ENCODE measurements at places on chromosomes 11 and 22.

DNA sequence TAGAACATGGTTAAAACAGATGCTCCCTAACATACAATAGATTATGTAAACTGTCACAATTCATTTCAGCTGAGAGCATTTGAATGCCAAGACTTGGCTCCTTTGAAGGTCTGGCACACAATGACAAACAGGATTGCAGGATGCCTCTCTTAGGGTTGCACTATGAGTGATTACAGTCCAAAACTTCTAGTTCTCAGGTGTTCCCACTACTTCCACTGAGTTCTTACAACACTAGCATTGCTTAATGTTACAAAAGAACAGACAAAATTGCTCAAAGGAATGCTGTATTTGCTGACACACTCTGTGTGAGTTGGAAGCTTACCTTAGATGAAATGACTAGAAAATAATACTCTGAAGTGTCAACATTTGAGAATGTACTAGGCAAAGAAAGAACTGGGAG lies 2413.8 kb upstream of the RAG2 start:
- DNase-seq: no peak

- DNase-seq: no peak
These were observed 25.6 kb downstream of the PGA5 start for GRCh38 chr11:61266602-61267001.

- DNase-seq: no peak
These were observed 50.7 kb upstream of the CD44 start for GRCh38 chr11:35088226-35088625.

DNA sequence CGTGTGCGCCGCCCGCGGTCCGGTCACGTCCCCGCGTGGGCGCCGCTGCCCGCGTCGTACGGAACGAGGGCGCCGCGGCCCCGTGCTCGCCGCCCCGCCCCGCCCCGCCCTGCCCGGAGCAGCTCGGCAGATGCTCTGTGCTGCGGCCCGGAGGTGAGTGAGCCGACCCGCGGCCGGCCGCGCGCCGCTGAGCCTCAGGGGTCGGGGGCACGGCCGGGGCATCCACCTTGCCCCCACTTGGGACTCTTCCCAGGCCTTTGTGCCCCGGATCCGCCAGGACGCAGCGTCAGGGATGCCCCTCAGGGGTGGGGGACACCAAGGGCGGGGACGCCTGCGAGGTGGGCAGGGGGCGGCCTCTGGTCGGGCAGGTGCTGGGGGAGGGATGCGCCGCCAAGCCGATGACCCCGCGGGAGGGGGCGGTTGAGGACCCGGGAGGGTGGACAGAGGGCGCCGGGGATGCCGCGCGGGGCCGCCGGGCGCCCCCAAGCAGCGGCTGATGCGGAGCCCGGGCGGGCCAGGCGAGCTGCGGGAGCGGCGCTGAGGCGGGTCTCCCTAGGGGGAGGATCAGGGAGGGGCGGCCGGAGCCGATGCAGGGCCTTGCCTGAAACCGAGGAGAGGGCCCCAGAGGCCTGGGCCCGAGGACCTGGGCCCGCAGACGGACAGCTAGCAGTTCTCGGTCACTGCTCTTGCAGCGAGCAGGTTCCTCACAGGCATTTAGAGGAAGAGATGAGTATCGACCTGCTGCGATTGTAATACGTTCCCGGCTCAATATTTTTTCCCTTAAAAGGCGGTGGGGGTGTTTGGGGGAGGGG lies at the start of gene GNAZ:
Gene GNAZ (plus strand): TSS at position 102 of the 812 bp plus-strand sequence. CDS start 25,177 bp downstream, outside the sequence.
- no peak for DNase-seq

DNA sequence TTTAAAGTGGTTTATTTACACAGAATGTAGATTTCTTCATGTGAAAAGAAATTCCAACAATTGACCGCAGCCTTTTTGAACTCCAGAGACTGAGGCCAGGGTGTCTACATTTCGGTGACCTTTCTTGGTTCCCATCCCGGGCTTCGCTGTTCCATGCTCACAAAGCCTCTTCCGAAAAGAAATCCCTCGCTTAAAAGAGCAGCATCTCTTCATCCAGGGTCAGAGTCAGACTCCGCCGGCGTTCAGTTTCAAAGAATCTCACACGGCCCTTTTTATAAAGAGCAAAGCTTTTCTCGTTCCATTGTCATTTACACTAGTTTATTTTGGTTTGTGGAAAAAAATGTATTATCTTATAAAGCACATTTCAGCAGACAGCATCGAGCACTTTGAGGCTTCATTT lies 530.6 kb upstream of the B3GAT1 start:
- DNase-seq: no peak

- DNase-seq: no peak
These were observed 70.8 kb upstream of the PITPNB start for GRCh38 chr22:27989758-27990450.

DNA sequence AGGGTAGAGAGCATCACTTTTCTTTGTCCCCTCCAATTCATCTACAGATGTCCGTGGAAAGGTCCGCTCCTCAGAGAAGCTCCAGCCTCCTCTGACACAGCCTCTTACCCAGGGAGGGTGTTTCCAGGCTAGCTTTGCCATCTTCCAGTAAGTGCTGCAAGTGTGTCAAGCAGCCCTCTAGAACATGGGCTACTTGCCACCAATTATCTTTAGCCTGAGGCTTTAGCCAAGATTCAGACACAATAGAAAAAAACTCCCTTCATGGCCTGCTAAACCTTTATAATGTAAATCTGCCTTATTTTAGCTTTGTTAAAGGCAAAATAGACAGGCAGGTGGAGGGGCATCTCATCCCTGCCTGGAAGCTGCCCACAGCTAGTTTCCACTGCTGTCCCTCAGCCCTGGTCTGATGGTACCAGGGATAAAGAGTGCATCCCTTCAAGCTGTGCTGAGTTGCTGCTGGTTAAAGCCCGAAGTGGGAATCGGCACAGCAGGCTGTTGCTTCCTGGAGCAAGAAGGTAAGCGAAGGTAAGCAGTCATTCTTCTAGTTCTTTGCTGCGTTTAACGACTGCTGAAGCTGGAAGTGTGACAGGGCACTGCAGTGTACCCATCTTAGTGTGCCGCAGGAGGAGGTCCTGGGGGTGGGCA lies 190.1 kb upstream of the E2F8 start:
- DNase-seq: no peak

GRCh38 chr11:35911616-35912165 lies 32.2 kb upstream of the LDLRAD3 start:
- no peak for DNase-seq

- no peak for DNase-seq
These were observed 10.8 kb upstream of the KCNJ11 start for GRCh38 chr11:17399236-17399635.

- no peak for DNase-seq
These were observed 153.3 kb downstream of the SWAP70 start for GRCh38 chr11:9817191-9817590.

GRCh38 chr11:35750981-35751663 lies 88.5 kb downstream of the TRIM44 start:
- DNase-seq: no peak

DNA sequence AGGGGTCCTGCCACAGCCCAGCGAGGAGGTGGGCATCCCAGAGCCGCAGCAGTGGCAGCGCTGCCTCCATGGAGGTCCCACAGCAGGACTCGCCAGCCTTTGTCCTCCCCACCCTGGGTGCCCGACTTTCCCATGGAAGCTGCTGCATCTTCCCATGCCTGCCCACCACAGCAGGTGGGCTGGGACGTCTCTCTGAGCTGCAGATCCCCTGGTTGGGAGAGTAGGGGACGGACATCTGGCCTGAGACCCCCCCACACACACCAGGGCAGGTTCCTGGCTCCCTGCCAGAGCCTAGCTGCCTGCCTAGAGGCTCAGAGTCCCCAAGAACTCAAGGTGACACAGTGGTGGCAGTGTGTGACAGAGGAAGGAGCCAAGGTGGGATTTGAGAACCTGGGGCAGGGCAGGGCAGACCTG lies 21.5 kb upstream of the PRR5 start:
- no peak for DNase-seq

DNA sequence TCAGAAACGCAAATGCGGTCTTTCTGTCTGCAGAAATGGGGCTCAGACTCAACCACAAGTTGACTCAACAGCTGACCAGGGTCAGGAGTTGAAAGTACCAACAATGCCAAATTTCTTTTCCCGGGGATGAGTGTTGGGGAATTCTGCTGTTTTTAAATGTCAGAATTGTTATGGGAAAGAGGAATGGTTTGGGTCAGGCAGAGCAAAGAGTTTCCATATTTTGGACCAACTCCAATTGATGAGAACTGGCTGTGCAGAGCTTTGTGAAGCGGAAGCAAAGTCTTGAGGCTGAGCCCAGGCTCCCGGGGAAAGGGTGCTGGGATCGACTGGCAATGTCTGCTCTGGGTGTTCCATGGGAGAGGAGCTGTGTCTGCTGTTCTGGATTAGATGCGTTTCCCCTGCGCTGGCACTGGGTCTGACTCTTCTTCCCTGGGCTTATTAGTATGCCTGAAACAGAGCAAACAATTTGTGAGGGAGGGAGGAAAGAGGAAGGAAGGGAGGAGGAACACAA lies 36.2 kb downstream of the TXN2 start:
- no peak for DNase-seq

DNA sequence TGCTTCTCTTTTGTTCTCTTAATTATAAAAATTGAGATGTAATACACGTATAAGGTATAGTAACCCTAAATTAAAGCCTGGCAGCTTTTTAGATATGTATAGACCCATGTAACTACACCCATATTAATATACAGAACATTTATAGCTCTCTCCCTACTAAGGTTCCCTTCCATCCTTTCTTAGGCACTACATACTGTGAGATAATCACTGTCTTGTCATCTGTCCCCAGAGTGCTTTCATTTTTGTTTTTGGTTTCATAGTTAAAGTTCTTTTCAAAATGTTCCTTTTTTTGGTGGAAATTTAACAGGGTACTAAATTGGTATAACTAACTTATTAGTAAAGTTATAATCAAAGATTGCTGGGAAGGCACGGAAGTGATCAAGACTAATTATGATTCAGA lies 49.2 kb downstream of the MTMR3 start:
- no peak for DNase-seq

- DNase-seq: no peak
These were observed 639 bp downstream of the CRY2 start for GRCh38 chr11:45847911-45848316.

DNA sequence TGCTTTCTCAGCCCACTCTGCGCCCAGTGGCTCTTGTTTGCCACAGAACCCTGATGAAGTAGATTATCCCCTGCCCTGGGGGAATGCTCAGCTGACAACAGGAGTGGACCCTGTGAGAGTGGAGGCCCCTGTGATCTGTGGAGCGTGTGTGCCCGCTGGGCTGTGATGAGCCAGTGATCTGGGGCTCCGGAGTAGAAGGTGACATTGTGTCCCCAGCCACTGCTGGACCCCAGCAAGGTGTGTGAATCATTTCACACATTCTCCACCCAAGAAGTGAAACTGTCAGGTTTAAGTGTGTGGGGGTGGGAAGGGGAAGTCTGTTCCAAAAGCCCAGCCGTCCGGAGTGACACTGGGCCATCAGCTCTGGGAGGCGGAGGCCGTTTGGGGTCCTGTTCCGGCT lies 33.1 kb upstream of the GRAMD4 start:
- DNase-seq: no peak

DNA sequence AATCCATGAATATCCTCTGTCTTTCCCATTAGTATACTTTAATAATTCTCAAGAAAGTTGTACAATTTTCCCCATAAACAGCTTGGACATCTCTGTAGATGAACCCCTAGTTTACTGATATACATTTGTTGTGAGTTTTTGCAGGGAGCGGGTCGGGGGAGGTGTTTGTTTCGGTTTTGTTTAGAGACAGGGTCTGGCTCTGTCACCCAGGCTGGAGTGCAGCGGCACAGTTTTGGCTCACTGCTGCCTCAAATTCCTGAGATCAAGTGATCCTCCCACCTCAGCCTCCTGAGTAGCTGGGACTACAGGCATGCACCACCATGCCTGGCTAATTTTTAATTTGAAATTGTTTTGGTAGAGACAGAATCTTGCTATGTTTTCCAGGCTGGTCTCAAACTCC lies 57.6 kb downstream of the IGLL5 start:
- no peak for DNase-seq

DNA sequence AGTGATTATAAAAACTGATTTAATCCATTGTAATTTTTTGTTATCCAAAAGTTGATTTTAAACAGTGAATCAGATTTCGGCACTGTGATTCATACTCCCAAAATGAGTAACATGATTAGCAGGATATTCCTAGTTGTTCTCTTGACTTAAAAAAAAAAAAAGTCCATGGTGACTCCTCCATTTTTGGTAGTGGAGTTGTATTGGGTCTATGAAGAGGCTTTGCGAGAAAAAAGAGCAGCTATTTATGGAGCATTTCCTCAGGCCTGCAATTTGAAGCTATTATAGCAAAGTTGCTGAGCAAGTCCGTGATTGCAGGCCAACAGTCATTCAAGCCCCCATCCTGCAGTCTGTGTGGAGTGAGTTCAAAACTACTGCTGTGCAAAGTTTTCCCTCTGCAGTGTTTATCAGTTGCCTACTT lies 28.8 kb downstream of the YAP1 start:
- DNase-seq: no peak

DNA sequence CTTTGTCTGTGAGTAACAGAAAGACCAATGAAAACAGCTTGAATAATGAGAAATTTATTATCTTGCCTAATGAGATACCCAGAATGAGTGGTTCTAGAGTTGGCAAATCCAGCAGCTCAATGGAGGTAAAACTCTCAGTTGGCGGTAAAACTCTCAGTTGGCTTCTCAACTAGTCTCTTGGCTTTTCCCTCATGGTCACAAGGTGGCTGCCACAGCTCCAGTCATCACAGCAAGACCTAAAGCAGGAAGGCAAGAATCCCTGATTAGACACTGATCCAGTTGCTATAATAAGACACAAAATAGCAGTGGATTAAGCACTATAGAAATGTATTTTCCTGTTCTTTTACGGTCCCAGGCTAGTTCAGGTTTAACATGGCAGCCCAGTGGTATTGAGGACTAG lies 37.5 kb upstream of the TSPAN18 start:
- DNase-seq: no peak

GRCh38 chr22:25153961-25154666 lies 45.5 kb upstream of the CRYBB3 start:
- no peak for DNase-seq

DNA sequence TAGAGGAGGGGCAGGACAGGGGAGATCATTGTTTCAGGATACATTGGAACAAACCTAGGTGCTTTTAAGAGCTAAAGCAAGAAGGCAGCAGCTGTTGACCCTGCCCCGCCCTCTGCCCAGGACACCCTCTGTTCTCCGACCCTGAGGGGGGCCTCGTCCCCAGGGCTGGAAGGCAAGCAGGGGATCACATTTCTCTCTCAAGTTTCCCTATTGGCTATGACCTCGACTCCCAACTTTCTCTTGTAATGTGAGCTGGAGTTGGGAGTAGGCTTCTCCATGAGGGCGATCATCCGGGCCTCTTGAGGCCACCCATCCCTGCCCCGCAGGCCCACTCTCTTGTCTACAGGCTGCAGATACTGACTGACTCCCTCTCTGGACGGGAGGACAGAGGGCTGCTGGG lies 37.7 kb downstream of the DSCAML1 start:
- DNase-seq: no peak

DNA sequence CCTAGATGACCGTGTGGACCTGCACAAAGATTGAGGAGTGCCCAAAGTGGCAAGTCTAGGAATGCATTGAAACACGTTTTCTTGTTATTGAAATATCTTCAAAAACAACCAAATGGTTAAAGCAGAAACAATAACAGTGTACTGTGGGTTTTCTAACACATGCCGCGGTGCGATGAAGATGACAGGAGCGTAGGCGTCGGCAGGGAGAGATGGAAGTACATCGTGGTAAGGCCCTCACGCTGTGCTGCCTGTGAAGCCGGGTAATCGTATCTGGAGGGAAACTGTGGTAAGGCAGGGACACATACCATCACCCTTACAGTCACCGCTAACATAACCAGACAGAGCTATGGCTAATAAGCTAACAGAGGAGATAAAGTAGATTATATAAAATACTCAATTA lies 261.4 kb downstream of the TBC1D22A start:
- no peak for DNase-seq

- no peak for DNase-seq
These were observed 12.6 kb upstream of the EIF3M start for GRCh38 chr11:32571039-32571438.
